ENCODE measurements at places on chromosomes 6 and 20. TPM values are rescaled to one million over a fixed set of nuclear protein-coding genes. Genes with fewer than 3 reads are reported as not detected.

GRCh38 chr6:33721508-33721907, 10.0 kb upstream of the UQCC2 start:
- no peak for DNase-seq

DNA sequence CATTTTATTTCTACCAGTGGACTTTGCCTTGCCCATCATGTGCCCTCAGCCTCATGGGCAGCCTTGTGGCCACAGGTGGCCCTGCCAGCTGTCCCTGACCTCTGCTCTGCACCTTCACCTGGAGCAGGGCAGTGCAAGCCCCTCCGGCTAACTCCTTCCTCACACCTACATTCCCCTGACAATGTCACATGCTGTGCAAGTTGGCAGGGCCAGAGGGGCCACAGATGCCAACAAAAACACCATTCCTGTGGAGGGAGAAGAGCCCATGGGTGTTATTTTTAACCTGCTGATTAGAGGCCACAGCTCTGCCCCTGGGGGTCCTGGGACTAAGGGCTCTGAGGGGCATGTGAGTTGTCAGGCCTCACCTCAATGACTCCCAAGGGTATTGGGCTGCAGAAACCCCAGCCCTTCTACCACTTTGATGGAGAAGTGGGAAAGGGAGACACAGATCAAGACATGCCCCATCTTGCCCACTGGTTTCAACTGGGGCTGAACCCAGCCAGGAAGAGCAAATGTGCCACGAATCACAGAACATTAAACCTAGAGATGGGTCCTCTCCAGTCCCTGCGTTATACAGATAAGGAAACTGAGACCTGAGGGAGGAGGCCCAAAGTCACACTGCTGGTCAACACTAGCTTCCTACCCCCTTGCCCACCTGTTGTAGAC, 65.0 kb downstream of the MRPL14 start:
- no peak for DNase-seq

DNA sequence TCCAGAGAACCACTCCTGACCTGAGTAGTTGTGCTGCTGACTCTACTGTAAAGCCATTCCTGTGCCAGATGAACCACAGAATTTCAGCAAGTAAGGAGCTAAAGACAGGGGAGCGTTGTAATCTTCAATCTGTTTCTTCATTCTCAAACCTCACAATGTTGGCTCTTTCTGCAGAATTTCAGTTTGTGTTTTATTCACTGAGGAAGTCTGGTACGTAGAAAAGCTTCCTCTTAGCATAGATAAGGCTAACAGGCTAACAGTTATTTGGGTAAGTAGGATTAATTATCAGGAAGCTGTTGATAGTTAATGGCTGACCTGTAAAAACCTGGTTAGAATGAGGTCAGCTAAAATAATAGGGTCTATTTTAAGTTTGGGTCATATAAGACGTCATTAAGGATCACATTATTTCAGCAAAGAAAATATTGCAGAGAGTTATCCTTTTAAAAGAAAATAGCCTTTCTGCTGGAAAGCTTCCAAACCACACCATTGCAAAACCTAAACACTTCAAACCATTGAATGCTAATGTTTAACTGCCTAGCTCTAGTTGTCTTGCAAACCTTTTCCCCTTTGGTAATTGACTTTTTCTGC, 14.1 kb upstream of the TENT5A start:
- DNase-seq, result peak; percentile 81

DNA sequence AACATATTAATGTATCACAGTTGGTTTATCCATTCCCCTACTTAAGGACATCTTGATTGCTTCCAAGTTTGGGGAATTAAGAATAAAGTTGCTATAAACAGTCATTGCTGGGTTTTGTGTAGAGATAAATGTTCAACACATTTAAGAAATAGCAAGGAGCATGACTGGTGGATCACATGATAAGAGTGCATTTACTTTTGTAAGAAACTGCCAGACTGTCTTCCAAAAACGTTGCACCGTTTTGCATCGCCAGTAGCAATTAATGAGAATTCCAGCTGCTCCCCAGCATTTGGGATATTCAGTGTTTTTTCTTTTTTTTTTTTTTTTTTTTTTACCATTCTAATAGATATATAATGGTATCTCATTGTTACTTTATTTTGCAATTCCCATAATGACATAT, 695.7 kb upstream of the GJE1 start:
- no peak for DNase-seq

- no peak for DNase-seq
Observed at GRCh38 chr6:50089911-50090310, 40.2 kb upstream of the DEFB112 start.

- DNase-seq, result no peak
Observed at GRCh38 chr6:159806021-159806458, 6.0 kb downstream of the PNLDC1 start.

GRCh38 chr6:168355716-168356522, 36.3 kb upstream of the DACT2 start:
- DNase-seq, result no peak

DNA sequence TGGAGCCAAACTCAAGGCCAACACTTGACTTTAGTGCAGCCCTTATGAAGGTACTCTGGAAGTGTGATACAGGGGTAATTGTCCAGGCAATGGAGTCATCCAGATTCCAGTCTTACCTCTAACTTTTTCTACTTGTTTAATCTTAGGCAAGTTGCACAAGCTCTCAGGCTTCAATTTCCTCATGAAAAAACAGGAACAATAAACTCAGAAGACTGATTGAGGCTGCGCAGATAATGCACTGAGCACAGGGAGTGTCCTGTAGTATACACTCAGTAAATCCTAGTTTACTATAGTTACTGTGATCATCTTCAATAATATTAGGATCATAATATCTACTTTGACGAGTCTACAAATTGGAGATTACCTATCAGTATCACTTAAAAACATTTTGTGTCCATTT, 127.5 kb upstream of the SMLR1 start:
- no peak for DNase-seq

GRCh38 chr6:111973927-111974639, 79.8 kb upstream of the CCN6 start:
- no peak for DNase-seq

DNA sequence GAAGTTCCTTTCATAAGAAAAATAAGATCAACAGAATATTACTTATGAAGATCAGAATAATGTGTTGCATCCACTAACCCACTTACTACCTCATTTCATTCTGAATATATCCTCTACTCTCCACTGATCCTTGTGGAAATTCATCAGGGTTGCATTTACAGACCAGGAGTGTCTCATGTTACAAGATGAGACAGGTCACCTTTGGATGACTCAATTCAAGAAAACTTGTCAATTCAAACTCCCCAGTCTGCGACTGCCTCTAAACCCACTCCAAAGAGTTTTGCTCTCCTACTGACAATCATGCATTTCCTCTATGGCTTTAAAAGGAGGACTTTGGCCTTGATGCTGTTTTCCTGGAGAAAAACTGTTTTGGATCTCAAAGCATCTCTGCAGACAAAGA, 68.4 kb downstream of the ID4 start:
- no peak for DNase-seq

DNA sequence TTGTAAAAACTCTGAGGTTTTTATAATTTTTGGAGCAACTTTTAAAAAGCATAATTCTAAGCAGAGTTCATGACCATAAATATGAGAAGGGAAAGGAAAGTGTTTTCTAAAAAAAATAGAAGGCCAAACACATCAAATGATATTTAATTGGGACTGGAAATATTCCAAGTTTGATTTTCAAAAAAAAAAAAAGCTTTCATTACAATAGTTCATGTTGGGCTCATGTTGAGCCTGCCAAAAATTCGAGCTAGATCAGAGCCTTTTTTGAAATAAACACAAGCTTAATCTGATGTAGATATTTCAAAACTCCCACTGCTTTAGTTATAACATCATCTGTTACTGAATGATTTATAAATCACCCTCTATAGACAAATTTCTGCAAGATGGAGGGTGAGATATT, 163.4 kb upstream of the DEFB112 start:
- DNase-seq, result no peak

DNA sequence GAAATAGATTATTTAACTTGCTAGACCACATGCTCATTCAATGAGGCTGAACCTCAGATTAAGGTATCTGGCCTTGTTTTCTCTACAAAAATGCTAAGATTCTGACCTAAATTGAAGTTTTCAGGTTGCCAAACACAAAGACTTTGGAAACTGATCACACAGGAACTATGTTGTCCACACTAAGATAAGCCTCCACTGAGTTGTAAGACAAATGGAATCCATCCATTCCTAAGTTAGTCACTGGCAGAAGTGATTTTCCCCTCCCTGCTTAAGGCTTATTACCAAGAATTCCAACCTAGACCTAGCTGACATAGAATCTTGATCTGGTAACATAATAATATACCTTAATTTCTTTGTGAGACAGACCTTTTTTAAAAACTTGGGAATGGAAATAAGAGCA, 608.1 kb downstream of the TENT5A start:
- DNase-seq, result no peak

DNA sequence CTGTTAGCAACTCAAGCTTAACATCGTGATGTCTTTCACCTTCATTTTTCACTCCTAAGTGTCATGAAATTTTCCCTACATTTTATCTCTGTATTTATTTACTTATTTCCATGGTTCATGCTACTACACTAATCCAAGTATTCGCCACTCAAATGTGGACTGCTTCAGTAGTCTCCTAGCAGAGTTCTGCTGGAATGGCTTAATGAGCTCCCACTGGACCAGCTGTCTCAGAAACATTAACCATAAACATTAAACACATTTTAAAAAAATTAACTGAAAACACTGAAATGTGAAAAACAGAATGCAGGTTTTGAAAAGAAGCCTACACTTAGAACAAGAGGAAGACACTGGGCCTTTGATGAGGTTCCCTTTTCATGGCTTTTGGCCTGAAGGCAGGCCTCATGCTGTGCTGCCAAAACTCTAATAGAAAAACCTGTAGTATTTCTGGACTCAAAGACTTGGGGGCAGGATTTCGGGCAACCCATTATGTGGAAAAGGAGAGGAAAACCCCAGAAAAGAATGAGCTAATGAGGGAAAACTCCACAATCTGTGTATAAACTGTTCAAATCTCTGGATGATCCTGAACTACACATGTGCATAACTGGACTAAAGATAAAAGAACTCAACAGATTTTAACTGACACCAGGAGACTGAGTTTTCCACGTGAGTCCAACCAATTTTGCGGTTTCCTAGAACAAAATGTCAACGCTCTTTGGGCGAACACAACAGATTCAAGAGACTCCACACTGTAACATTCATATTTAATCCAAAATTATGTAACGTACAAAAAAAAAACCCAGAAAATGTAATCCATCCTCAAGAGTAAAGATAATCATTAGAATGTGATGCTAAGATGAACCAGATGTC, 33.0 kb downstream of the SAMD3 start:
- DNase-seq, result no peak

- no peak for DNase-seq
Observed at GRCh38 chr20:54515793-54516628, 40.6 kb downstream of the DOK5 start.

DNA sequence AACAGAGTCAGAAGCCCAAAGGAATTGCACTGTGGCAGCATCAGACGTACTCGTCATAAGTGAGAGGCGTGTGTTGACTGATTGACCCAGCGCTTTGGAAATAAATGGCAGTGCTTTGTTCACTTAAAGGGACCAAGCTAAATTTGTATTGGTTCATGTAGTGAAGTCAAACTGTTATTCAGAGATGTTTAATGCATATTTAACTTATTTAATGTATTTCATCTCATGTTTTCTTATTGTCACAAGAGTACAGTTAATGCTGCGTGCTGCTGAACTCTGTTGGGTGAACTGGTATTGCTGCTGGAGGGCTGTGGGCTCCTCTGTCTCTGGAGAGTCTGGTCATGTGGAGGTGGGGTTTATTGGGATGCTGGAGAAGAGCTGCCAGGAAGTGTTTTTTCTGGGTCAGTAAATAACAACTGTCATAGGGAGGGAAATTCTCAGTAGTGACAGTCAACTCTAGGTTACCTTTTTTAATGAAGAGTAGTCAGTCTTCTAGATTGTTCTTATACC, 55.8 kb downstream of the VAPB start:
- no peak for DNase-seq

The HLA-DMB gene
- 15.7 TPM for total RNA-seq

The CNPY3 gene
- total RNA-seq, result 45.0 TPM

The AVP gene
- total RNA-seq, result not detected

The LY6G6D gene
- total RNA-seq, result not detected

The HLA-DRA gene
- 620 TPM for total RNA-seq

The TMEM30A gene
- 62.4 TPM for total RNA-seq

The VGLL2 gene
- total RNA-seq, result not detected

The SLCO4A1 gene
- 51.9 TPM for total RNA-seq

The OTOR gene
- total RNA-seq, result not detected

The LATS1 gene
- total RNA-seq, result 25.8 TPM

The KIAA0408 gene
- 10.1 TPM for total RNA-seq

The FAM217A gene
- total RNA-seq, result not detected
